Lower lobe of right lung (tissue), 2 donors: ENCODE measurements at places on chromosomes 12 and 14. TPM values are rescaled to one million over a fixed set of nuclear protein-coding genes. Genes with fewer than 3 reads are reported as not detected.

RIMKLB gene
- 30.5 TPM for total RNA-seq

LYZ gene
- 1,458 TPM for total RNA-seq

SLCO1C1 gene
- total RNA-seq = 0.92 TPM

GRCh38 chr12:25771041-25771440 lies 187.4 kb upstream of the RASSF8 start:
- H3K36me3 ChIP-seq = no peaks in the 10 kb centered on the region
- no peaks in the 10 kb centered on the region for H3K4me1 ChIP-seq
- H3K27me3 ChIP-seq = no peaks in the 10 kb centered on the region

- H3K36me3 ChIP-seq = no peaks in the 10 kb centered on the region
- no peaks in the 10 kb centered on the region for H3K27me3 ChIP-seq
- no peak overlapping the region for H3K27ac ChIP-seq
Observed at GRCh38 chr12:111390910-111391309, 14.8 kb upstream of the SH2B3 start.

- DNase-seq = no peak
- H3K4me1 ChIP-seq = no peaks in the 10 kb centered on the region
- no peaks in the 10 kb centered on the region for H3K27me3 ChIP-seq
- H3K27ac ChIP-seq = no peak overlapping the region
Observed at GRCh38 chr12:40325349-40325960, 100.7 kb downstream of the LRRK2 start.
